ENCODE measurements at places on chromosomes 5 and 9.
A peak's percentile ranks its signal among the peaks of the same experiment; 100 is the strongest.

DNA sequence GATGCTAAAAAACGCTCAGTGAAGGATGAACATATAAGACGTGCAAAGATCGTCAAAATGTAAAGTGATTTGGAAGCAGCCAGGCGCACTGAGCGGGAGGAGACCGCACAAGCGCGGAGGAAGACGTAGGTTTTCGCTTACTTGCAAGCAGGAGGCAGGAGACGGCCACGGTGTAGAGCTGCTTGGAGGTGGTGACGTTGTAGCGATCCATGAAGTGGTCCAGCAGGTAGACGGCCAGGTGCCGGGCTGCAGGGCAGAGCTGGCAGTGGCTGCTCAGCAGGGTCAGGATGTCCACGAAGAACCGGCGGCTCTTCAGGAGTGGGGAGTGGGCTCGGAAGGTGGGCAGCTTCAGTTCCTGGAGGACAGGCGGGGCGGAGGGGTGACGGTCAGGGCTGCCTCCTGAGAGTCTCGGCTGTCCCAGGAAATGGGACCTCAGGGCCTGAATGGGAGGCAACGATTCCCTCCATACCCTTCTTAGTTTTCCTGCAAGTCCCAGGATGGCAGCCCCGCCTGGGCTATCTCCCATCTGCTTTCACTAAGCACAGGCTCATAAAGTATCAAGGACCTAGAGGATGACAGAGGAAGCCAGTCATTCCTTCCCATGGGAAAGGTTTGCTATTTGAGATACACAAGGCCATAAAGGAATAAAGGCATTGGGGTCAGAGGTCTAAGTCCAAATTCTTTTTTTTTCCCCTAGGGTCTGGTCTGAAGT, 31.8 kb downstream of the CCNJL start:
- DNase-seq: no peak

DNA sequence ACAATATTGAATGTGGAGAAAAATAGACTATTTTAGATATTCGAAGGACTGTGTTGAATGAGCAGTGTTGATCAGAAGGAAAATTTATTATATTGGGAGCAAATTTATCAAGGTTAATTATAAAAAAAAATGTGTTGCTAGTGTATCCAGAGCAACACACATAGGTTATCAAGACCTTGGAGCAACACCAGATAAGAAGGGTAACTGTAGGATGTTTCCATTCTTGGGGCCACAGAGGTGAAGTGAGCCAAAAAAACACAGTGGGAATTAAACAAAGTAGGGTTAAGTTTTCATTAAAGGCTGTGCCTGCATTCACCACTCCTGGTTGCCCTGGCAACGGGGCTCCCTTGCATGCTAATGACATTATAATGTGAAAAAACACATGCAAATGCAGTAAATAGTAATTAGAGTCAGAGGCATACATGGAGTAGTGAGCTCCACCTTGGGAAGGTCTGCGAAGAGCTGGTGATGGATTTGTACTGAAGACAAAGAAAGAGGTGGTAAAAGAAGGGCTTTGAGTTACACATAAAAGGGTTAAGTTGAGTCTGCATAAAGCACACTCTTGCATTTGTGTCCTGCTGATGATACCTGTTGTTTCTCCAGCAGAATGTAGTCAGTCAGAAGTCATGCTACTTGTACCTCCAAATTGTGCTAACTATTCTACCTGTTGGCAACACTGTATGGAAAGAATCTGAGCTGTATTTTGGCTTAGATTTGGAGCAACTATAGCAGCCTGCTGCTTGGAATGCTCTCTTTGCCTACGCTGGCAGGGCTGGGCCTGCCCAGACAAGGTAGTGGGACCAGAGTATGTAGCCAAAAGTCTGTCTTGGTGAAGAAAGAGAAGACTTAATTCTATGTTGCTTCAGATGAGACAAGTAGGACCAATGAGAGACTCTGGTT, 59.6 kb downstream of the ATG10 start:
- no peak for DNase-seq

DNA sequence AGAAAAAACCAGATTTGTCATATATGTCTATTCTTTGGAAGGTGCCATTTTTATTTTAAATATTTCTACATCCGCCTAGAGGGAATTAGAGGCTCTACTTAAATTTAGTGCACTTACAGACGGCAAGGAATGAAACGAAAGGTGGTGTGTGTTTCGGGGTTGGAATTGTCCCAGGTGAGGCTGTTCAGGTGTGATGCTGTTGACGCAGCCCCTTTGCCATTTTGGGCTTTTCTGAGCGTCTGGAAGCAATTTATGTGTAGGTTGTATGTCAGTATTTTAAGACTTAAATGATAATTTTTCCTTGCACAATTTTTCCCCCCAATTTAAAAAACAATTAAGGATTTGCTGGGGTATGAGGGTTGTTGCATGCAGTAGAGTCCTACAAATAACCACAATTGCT, 2.0 kb downstream of the TENT4A start:
- DNase-seq: no peak

DNA sequence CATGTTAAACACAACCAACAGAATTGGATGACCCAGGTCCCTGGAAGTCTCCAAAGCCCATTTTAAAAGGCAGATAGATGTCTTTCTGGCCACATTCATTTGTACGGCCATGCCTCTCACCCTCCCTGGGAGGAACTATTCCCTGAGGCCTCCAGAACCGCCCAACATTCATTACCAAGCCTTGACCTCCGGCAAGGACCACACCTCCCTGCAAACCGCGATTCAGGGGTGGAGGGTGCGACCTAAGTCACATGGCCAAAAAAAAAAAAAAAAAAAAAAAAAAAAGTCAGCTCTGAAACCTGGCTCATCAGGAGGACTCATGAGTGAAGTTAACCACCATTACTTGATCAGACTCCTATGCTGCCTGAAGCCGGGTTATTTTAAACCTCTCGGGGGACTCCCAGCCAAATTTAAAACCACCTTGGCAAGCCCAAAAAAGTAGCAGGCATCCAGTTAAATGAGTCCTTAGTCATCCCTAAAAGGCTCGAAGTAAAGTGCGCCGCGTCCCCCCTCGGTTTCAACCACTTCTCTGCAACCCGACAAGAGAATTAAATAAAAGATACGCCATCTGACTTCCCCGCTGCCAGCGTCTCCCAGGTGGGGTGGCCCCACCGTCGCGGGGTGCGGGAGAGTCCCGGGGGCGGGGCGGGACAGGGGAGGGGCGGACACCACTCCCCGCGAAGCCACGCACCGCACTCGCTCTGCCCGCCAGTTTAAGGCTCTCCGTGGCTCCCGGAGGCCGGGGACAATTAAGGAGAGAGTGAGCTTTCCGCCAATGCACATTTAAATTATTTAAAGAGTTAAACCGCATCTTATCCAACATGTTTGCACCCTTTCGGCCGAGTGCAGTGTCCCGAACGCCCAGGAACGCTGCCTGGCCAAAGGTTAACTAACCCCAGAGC, 2.3 kb downstream of the KLF9 start:
- DNase-seq: peak; percentile 86

DNA sequence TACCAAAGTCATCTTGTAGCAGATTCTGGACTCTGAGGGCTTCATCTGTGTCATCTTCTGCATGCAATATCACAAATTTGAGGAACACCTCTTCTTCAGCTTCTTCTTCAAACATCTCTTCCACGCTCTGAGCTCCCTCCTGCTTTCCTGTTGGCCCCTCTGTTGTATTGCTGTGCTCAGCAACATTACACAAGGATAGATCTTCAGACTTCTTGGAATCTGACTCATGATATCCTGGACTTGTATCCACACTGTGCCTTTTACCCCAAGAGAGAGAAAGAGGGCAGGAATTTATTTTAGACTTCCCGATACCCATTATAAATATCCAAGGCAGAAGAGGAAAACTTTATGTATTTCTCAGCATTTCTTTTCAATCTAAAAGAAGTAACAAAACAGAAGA, 21.3 kb downstream of the TICAM2 start:
- no peak for DNase-seq

GRCh38 chr9:128921881-128922763, 1.3 kb downstream of the PHYHD1 start:
- DNase-seq: no peak

DNA sequence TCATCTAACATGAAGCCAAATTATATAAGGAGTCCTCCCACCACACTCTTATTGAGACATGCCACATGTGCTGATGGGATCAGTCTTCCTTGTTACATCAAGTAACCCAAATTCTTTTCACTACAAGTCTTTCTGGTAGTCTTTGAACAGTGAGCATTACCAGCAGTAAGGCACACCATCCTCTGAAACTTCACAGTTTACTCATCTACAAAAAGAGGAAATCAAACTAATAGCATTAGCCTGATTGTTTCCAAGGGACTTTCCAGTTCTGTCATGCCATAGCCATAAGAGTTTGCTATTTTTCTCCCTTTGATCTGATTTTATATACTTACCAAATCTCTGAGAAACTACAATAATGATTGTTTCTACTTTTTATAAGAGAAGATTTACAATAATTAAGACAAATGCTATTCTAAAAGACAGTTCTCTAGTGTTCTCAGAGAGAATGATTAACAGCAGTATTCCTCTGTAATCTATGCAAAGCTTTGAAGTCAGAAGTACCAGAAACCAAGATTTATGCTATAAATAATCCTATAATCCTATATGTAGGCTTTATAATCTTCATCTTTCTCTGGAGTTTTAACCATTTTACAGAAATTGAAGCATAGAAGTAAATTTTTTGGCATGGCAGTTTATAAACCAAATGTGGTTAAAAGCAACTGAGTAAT, 166.2 kb upstream of the ACO1 start:
- DNase-seq: peak; percentile 60

DNA sequence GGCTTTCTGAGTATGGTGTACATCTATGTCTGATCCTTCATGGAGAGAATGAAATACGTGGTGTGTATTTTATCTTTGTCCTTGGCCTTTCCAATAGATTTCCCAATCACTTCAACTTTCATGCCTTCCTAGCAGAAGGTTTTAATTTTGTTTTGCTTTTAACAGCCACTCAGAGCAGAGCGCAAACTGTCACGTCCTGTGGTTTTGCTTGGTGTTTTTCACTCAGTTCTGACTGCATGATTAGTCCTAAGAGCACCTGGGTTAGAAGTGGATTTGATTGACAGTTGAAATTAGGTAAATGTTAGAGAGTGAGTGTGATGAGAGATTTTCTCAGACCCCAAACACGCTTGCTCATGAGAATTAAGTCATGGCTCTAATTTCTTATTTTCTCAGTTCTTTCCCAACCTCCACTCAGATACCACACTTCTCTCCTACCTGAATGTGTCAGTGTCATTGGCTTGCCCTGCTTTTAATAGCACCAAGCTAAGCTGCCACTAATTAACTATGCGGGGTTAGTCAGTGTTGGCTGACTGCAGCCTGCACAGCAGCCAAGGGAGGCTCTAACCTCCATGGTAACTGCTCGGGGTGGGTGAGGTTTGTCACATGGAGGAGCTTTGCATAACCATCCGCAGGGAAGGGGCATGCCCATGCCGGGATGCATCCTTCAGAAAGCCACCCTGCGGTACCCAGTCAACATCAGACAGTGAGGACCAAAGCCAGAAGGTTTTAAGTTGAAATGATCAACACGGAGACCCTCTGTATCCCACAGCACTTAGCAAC, 173.4 kb downstream of the NR3C1 start:
- DNase-seq: no peak

DNA sequence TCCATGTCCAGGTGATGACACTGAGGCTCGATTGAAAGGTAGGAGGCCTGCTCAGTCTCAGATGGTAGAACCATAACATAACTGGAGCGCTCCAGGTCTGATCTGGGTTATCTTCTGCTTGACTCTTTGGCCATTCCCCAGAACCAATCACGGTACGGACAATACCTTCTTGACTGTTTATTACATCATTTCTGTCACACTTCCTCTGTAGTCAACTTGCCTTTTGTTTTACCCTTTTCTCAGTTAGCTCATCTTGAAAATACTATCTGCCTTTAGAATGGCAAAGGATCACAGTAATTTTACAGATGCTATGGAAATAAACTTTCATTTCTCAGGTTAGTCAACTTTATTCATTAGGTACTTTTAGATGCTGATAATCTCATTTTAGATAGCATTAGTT, 22.4 kb downstream of the GLRA1 start:
- no peak for DNase-seq

- DNase-seq: no peak
Measured at GRCh38 chr5:81859624-81860023, 108.7 kb upstream of the SSBP2 start.

DNA sequence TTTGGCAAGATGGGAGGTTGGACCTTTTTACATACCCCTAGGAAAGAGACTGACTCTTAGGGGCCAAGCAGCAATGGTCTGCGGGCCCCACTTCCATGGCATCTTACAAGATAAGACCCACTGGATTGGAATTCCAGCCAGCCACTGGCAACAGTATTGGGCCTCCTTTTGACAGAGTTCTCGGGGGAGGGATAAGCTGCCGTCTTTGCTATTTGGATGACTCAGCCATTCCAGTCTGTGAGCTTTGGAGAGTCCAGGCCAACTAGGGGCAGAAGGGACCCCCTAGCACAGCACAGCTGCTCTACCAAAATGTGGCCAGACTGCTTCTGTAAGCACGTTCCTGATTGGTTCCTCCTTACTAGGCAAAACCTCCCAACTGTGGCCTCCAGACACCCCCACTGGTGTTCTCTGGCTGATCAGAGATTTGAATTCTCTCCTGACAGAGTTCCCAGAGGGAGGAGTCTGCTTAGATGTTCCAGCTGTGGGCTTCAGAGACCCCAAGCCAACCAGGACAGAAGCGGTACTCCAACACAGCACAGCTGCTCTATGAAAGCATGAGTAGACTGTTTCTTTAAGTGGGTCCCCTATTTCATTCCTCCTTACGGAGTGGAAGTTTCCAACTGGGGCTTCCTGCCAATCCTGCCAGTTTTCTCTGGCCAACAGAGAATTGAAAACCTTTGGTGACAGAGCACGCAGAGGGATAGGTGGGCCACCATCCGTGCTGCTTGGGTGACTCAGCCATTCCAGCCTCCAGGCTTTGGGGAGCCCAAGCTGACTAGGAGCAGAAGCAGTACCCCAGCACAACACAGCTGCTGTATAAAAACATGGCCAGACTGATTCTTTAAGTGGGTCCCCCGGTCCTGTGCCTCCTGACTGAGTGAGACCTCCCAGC, 672.1 kb upstream of the RIOK2 start:
- DNase-seq: no peak

DNA sequence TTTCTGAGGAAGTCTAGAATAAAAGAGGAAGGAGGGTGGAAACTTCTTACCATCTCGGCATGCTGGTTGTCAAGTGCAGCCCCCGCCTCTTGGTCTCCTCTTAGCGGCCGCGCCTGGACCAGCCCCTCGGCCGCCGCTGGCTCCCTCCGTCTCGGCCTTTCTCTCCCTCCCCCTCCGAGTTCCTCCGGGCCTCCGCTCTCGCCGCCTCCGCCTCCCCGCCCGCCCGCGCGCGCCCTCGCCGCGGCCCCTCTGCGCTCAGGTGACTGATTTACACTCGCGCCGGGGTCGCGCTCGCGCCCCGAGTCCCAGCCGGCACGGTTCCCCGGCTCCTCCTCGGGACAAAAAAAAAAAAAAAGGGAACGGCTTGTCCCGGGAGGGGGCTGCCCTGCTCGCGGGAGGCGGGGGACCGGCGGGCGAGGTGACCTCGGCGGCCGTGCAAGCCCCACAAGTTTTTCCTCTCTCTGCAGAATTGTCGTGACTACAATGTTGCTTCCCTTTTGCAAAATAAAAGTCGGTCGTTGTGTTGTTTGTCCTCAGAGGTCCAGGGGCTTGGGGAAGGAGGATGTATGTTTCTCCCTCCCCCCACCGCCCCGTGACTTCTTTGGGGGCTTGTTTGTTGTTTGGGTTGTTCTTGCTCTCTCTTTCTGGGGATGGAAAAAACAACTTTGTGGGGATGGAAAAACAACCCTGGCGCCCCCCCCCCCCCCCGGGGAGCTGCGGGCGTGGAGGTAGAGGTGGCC, at the start of gene BNC2:
Gene BNC2 (minus strand): TSS at position 75 of the 740 bp plus-strand sequence. CDS start 22 bp downstream, at position 53.
- DNase-seq: peak; percentile 65

Measured in suppressor macrophage treated with lipopolysaccharide for 1 hour (primary cell).